ENCODE measurements at places on chromosomes 16 and 17.

- DNase-seq: no peak
Measured at GRCh38 chr17:78722246-78722761, 59.8 kb downstream of the CYTH1 start.

- DNase-seq: no peak
Measured at GRCh38 chr17:21815352-21816063, 123.2 kb downstream of the KCNJ18 start.

GRCh38 chr17:61635913-61636432 lies 45.0 kb upstream of the NACA2 start:
- peak; percentile 49 for DNase-seq

GRCh38 chr16:26178298-26178697 lies 486.5 kb downstream of the HS3ST4 start:
- DNase-seq: no peak

- DNase-seq: no peak
Measured at GRCh38 chr16:64136743-64137142, 985.1 kb downstream of the CDH11 start.

GRCh38 chr16:24820522-24820921 lies 25.2 kb upstream of the SLC5A11 start:
- peak; percentile 60 for DNase-seq

DNA sequence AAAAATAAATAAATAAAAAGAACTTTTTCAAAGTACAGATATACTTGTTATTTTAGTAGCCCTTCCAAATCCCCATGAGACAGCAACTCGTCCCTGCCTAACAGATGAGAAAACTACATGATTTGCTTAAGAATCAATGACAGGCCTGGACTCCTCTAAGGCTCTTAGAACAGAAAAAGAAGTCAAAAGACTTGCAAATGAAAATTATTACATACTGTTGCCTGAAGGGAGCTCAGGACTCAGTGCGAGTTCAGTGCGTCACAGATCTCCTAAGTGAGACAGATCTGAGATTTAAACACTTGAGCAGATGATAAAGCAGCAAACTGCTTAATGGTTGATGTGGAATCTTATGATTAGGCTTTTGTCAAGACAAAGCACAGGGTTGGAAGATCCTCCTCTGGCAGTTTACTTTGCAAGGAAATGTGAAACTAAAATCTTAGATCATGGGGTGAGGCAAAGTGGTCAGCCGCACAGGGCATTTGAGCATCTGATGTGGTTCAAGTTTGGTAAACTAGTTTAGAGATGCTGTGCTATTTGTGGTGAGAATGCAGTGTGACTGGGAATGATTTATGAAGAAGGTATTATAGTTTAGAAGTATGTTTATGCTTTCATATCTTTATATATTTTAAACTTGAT lies 138.1 kb downstream of the TRIM37 start:
- DNase-seq: no peak

- no peak for DNase-seq
Measured at GRCh38 chr17:64001091-64001579, 3.0 kb downstream of the PRR29 start.

GRCh38 chr17:46023783-46024388 lies 24.8 kb downstream of the STH start:
- peak; percentile 7 for DNase-seq

DNA sequence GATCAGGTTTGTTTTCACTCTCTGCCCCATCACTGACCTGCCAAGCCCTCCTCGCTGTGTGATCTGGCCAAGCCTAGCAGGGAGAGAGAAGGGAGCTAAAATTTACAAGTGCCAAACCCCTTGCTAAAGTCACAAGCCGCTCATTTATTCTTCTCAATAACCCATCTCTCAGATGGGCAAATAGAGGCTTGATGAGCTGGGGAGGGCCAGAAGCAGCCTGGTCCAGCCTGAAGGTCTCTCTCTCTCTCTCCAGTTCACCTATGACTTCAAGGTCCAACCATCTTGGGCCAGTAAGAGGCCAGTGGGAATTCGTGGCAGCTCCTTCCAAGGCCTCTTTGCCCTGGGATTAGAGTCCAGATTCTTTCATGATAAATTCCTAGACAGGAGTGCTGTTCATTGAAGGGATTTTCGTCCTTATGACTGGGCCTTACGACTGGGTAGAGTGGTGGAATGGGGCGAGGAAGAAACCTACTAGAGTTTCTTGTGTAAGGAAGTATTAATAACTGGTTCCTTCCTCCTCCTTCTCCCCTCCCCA lies 3.4 kb downstream of the CA7 start:
- DNase-seq: no peak

DNA sequence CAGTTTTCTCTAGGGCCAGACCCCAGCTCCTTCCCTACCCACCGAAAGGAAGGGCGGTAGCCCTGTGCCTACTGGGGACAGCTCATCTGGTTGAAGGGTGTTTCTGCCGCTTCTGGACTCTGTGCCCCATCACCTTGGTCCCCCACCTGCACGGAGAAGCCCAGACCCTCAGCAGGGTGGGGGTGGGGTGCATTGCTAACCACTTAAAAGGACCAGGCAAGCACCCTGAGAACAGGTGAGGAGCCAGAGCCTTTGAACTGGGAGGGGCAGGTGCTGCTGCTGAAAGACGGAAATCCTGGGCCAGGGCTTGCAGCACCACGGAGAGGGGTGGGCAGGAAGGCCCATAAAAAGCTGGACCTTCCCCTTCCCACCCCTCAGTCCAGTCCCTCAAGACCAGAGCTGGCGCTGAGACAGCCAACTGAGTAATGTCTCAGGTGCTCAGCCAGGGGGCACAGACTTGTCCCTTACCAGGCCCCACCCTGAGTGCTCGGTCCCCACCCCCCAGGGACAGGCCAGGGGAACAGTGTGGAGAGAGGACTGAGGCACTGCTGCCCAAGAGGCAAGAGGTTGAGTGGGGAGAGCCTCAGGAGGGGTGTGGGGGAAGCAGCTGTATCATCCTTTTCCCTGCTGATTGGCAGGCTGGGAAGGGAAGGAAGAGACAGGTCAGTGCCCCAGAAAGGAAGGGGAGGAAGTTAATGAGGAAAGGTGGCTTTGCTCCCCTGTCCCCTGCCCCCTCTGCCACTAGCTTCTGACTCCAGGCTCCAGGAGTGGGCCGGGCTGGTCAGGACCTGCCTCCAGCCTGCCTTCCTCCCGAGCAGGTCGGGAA lies 10.9 kb upstream of the SP2 start:
- no peak for DNase-seq

DNA sequence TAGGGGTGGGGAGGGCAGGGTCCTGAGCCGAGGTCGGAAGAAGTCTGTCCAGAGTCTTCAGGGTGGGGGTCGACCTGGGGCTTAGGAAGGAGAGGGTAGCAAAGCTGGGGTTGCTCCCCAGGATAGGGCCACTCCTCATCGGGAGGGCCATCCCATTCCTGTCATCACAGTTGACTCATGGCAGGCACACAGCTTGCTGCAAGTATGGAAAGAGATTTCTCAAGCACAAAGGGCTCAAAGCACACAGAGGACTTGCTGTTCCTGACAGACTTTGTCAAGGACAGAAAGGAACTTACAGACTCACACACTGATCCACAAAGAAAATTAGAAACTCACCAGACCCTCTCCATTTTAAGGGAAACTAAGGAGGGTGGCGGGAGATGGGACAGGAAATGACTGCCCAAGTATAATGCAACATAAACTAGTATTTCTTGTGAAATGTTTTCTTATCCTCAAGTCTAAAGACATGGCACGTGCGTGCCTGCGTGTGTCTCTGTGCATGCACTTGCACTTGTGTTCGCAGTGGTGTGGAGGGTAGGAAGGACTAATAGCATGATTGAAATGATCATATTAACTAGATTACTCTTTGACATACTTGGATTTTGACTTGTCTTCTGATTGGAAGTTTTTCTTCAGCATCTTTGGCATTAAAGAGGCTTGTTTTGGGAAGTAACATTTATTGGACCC lies 2.4 kb downstream of the AOC2 start:
- peak; percentile 26 for DNase-seq

DNA sequence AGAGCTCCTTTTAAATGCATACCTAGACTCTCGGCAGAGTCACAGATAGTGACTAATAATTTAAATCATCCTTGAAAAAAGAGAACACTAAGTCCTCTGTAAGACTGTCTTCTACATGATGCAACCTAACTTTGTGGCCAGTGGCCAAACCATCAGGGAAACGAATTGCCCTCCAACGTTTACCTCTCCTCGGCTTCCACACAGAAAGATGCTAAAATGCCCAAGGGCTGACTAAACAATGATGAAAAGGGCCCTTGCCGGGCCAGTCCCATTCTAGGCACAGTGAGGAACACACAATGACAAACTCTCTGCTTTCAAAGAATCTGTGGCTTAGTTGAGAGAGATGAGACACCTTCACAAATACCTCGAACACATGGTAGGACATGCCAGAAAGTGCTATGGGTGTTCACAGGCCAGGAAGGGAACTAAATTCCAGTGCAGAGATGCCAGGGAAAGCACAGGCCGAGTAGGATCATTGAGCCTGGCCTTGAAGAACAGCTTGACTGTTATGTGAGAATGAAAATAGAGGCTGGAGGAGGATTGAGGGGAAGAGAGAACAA lies 35.3 kb upstream of the PITPNM3 start:
- peak; percentile 32 for DNase-seq

- no peak for DNase-seq
Measured at GRCh38 chr17:12067485-12067884, 46.8 kb downstream of the MAP2K4 start.
